HAP-1 (cell line): ENCODE measurements at places on chromosomes 2 and 18.

DNA sequence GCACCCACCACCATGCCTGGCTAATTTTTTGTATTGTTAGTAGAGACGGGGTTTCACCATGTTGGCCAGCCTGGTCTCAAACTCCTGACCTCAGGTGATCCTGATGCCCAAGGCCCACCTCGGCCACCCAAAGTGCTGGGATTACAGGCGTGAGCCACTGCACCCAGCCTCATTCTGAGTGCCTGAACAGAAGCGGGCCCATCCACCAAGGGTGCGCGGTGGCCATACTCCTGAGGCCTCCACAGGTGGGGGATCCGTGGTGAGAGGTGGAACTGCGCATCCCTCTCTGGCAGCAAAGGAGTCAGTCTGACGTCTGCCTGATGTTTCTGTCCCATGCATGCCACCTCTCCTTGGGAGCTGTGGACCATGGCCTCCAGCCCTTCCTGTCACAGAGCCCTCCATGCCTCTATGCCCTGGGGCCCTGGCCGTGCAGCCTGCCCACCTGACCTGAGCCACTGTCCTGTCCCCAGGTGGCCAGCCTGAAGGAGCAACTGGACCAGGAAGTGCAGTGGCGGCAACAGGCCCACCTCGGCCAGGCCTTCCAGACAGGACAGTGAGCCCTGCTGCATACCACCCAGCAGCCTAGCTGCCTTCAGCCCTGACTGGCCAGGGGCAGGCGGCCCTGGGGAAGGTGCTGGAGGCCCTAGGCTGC lies 7.6 kb upstream of the SNED1 start:
- DNase-seq: no peak

DNA sequence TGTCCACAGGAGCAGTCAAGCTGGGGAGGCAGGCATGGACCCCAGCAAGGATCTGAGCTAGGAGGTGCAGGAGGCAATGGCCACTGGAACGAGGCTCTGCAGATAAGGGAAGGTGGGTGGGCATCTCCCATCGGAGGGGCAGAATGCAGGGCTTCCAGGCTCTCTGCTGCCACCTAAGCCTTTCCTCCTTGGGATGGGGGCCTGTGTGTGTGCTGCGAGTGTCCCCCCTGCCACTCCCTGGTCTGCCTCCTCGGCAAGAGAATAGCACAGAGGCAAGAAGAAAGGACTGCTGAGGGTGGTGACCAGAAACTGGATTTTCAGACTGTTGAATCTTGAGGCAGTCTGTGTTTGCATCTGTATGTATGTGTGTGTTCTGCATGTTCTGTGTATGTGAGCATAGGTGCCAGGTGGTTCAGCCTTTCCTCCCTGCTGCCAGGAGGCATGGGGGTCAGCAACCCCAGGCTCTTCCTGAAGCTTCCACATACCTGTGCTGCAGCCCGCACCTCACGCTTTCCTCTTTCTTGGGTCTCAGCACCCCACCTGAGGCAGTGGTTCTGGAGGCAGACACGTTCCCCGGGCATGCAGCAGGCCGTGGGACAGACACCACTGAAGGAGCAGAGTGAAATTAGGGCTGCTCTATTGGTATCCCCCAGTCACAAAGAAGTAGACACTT lies 86.7 kb downstream of the EPAS1 start:
- no peak for DNase-seq

- DNase-seq: no peak
These were observed 40.8 kb downstream of the PAPOLG start for GRCh38 chr2:60796573-60797509.

DNA sequence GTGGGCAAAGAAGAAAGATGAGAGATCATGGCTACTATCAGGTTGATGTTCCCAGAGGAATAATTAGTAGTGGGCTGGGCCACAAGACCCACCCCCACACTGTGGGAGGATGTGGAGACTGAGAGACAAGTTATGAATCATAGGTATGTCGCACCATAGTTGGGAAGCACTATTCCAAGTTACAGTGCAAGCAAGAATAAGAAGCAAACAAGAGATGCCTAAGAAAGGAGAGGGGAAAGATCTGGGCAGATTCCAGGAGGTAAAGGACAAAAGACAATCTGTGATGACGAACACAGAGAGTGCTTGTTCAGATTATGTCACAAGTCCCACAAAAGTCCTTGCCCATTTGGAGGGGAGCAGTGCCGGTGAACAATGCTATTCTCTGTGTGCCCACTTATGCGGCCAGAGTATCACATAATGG lies 56.6 kb downstream of the FAM228A start:
- no peak for DNase-seq

GRCh38 chr18:3014503-3015203 lies 1.7 kb upstream of the LPIN2 start:
- no peak for DNase-seq

DNA sequence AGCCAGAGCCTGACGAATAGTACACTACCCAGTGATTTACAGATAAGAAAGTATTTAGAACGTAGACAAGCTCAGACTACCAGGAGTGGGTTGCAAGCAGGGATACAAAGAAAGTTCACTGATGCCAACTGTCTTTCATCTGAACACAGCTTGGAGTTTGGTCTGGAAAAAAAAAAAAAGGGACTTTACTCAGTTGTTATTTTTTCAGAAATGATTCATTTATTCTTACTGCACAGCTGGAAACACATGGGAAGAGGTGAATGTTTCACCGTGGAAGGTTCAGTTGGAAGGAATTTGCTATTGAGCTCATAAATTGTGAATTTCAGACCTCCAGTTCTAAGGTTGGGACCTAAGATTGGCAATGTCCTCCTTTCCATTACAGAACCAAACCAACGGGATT lies 259.7 kb downstream of the ETAA1 start:
- DNase-seq: no peak

DNA sequence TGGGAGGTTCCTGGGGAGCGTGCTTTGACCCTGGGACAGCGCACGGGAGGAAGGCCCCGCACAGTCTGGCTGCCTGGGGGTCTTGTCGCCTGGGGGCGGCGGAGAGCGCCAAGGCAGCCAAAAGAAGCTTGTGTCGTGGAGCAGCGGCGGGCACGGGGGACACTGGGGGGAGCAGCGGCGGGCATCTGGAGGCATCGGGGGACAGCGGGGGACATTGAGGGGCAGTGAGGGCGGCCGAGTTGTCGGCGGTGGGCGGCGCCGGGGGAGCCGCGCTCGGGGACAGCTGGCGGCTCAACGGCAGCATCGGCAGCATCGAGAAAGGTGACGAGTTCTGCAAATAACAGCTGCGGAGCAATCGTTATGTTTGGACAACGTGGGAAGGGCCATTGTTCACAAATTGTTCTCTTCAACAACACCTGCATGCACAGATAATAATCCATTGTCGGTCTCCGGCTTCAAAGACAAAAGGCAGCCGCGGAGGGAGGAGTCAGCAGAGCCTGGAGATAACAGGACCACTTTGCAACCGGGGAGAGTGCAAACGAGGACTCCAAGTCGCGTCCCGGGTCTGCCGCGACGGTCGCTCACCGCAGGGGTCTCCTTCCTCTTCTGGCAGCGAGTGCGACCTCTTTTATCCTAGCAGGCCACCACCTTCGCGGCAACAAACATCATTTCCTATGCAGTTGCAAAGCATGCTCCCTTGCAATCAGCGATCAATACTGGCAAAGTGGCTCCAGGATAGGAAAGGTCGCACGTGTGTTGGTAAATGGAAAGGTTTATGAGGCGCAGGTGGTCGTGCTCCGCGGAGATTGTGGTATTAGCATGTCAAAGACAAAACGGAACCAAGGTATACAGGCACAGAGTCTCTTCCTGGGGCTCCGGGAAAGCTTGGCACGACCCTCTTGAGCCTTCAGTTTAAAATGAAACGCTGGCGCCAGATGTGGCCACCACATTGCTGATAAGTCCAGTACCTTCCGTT lies 132.3 kb upstream of the DLX2 start:
- peak; percentile 60 for DNase-seq

GRCh38 chr2:30899516-30900054 lies 92.3 kb upstream of the CAPN13 start:
- DNase-seq: no peak

GRCh38 chr2:128263902-128264331 lies 54.8 kb downstream of the HS6ST1 start:
- no peak for DNase-seq
